ENCODE measurements at places on chromosomes 6 and 20.

- DNase-seq = no peak
These were observed 354.3 kb downstream of the COL12A1 start for GRCh38 chr6:74851596-74851995.

DNA sequence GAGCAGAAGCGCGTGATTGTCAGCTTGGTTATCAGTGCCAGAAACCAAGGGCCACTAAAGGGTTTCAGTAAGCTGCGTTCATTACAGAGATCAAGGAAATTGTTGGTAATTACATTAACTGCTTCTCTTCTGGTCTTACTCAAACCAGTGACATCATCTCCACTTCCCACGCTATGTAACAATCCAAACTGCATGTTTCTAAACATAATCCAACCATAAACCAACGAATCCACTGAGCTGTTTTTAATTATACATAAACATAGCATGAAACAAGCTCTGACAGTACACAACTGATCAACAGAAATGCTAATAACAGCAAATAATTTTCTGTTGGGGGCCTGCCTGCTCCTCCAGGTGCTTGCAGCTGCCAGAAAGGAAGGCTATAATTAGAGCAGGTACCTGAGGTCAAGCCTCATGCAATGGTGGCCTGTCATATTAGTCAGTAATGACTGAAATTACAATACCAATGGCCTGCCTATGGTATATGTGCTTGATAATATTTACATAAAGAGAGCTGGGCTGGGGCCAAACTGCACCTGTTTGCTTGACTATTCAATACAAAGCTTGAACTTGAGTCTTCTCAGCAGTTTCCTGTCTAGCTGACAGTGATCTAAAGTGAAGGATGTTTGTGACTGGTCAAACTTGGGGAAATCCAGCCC, 40.1 kb downstream of the ILRUN start:
- DNase-seq = peak; percentile 38

- DNase-seq = no peak
These were observed 149.5 kb upstream of the BMP5 start for GRCh38 chr6:56024931-56025330.

DNA sequence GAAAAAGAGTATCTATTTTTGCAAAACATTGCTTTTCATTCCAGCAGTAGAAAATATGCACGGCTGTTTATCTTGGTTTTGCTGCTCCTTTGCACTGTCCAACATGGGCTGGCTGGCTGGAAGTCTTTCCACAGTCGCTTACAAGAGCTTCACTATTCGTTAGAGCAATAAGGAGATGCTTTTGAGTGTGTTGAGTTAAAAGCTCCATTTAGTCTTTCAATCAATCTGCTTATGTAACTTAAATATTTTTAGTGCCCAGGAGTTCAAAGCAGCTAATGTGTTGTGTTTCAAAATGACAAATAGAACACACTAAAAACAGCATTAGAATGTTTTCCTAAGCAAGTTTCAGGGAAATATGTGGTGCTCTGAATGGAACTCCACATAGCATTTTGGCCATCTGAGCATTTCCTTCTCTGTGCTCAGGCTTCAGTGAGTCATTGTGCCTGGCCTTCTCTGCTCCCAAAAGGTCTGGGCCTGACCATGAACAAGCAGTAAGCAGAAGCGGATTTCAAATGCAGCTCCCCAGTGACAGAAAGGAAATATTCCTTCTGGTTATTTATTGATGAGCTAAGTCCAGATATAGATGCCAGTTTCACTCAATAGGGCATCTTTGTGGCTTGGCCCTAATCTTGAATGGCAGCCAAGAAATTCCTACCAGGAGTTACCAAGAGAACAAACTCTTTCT, 580.3 kb downstream of the TENT5A start:
- no peak for DNase-seq

DNA sequence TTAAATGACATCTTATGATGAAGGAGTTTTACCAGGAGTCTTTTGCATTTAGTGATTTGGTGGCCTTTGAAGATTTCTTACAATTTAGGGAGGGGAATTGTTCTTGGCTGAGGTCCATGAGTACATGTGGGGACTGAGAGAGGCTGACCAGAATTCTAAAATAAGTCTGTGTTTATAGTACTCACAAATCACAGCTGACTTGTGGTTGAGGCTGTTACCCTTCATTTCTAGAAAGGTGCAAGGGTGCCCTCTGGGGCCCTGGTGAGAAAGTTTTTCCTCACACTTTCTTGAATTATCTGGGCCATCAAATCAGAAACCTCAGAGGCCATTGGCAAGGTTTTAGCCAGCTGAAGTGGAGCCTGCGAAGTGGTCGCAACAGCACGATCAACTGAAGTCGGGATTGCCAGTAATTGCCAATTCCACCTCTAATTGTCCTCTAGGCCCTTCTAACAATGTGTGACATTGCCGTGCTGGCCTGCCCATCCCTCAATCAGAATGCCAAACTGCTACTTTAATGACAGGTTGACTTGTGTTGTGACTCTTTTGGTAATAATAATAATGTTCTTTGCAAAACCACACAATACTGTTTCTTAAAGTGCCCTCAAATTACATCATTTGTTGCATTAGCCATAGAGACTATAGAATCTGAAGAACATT, 221.6 kb downstream of the OGFRL1 start:
- no peak for DNase-seq

DNA sequence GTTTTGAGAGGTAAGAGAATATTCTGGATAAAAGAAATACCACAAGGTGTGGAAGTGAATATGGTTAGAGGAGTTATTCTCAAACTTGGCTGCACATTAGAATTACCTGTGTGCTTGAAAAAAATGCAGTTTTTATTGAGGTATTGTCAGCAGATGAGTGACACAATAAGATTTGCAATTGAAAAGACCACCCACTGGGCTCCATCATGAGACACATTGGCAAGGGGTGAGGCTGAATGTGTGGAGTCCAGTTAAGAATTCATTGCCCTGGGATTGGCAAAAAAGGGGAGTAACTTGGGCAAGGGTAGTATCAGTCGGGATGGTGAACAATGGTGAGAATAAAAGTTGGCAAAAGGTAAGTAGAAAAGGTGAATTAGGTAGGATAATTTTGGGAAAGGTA, 63.5 kb downstream of the MEI4 start:
- no peak for DNase-seq

GRCh38 chr20:45646875-45647274, 15.8 kb upstream of the WFDC9 start:
- no peak for DNase-seq
